Islet precursor cell (in vitro differentiated cells): ENCODE measurements at places on chromosomes 1 and 21.

- peak; percentile 71 for DNase-seq
Observed at GRCh38 chr1:110210604-110211495, 736 bp downstream of the KCNC4 start.

DNA sequence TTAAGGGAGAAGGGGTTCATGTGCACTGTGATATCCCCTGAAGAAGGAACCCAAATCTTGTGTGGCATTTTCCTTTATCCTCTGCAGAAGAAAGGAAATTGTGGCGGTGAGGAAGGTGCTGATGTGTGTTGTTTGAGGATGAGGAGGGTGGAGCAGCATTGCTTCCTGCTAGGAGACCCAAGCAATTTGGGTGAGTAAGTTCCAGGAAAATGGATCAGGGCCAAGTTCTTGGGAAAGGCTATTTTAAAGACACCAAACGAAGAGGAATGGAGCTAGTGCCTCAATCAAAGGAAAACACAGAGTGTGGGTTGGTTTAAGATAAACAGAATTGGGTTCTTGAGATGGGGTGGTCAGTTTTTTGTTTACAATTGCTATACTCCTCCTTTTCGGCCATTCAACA, 86.7 kb upstream of the MARK1 start:
- no peak for DNase-seq

DNA sequence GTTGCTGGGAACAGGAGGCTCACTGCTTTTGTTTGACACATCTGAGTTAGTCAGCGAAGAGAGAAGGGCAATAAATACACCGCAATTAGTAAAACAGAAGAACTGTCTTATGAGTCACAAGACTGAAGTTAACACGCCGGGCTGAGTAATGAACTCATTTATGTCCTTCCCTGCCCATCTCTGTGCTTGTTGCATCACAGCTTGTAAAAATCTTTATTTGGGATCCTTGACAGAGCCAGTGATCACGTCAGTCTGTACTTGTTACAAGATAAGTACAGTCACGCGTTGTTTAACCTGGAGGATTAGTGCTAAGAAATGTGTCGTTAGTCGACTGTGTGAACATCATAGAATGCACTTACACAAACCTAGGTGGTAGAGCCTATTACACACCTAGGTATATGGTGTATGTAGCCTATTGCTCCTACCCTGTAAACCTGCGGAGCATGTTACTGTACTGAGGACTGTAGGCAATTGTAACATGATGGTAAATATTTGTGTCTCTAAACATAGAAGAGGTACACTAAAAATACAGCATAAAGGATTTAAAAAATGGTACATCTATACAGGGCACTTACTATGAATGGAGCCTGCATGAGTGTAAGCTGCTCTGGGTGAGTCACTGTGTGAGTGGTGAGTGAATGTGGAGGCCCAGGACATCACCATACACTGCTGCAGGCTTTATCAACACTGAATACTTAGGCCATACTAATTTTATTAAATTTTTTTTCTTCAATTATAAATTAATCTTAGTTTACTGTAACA, 272.2 kb downstream of the TNR start:
- peak; percentile 78 for DNase-seq

- no peak for DNase-seq
Observed at GRCh38 chr1:78377356-78377928, 113.3 kb upstream of the PTGFR start.

DNA sequence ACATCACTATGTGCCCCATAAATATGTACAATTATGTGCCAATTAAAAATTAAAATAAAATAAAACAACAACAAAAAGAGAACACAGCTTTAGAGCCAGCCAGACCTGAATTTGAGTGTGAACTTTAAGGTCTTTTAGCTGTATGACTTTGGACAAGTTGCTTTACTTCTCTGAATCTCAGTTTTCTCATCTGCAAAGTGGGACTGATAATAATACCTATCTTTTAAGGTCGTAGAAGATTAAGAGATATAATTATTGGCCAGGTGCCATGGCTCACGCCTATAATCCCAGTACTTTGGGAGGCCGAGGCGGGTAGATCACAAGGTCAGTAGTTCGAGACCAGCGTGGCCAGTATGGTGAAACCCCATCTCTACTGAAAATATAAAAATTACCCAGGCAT, 3.3 kb upstream of the VPS72 start:
- DNase-seq, result no peak

DNA sequence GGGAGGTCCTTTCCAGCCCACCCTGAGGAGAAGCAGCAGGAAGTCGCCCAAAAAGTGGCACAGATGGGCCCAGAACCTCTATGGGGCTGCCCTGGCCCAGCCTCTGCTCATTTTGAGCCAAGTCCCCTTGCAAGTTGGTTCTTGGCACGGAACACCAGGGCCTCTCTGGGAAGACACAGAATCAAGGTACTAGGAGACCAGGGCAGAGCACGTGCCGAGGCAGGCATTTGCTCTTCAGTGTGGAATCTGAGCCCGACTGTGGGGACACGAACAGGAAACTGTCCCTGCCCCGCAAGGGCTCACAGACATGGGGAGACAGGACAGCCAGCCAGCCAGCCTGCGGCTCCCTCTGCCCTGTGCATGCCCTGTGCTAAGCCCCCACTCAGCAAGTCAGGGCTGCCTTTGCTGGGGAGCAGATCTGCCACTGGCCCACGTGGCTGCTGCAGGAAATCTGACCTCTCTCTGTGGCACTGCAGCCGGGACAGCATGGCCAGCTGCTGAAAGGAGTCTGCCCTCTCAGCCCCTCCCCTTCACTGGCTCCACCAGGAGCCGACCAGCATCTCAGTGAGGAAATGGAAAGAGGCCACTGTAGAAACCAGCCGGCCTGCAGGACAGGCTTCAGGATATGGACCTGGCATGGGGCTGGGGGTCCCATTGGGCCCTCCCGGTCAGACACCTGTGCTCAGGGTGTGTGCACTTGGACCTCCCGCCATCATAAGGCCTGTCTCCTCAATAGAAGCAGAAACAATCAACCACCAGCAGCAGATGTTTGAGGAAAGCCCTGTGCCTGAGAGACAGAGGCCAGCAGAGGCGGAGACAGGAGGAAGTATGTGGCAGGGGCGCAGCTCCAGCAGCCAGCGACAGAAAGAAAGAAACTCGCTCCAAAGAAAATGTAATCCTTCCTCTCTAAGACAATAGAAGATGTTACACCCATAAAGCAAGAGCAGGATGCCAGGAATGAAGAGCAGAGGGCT, 3.7 kb downstream of the ARHGEF16 start:
- no peak for DNase-seq

DNA sequence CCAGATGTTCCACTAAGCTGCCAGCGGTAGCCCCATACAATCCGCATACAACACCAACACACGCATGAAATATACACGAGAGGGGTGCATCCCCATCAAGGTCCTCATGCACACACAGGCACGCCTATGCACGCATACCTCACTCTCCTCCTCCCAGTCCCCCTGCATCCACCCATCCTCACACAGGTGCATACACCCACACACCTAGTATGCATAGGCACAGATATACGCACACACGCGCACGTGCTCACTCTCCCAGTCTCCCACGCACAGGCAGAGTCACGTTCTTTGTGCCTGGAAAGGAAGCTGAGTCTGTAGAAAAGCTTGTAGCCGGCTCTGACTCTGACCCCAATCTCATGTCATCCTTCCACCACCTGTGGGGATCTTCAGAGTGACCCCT, 16.9 kb upstream of the PADI2 start:
- no peak for DNase-seq

DNA sequence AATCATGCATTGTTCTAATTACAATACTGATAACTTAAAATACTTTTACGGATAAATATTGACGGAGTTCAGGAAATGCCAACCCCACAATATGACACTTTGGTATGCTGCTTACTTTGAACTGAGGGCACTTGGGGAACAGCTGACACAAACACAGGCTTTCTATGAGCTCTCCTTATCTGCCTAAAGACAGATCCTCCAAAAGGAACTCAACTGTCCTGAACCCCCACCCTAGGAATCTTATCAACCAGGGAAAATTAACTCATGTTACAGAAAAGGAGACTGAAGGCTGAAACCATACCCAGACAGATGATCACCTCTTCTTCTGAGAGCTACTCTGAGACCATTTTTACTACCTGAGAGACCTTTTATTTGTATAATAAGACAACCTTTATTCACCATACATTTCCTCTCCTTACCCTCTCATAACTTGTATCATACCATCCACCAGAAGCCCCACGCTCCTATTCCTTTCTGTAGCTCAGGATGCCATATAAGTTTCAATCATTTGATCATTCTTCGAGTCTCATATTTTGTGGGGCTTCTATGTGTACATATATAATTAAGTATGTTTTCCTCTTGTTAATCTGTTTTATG, 239.5 kb downstream of the FAF1 start:
- no peak for DNase-seq

GRCh38 chr1:101291562-101292380, 55.0 kb downstream of the S1PR1 start:
- peak; percentile 90 for DNase-seq
